Testis (tissue), 5 donors: ENCODE measurements at places on chromosomes 2 and 18.

- DNase-seq = peak; percentile 59
Observed at GRCh38 chr2:149329489-149330126, 779 bp upstream of the LYPD6 start.

DNA sequence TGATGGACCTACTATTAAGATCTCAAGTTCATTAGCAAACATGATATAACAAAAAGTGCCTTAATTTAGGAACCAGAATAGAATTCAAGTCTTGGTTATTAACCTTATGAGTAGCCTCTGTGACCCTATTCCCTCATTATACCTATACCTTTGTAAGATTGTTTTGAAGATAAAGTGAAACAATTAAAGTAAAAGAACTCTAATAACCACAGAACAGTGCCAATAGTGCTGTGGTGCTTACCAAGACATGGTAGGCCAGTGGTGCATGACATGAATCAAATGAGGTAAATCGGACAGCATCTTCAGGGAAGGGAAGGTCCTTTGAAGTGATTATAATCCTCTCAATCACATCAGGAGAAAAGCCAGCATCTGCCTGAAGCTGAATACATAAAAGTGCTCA lies 36.4 kb downstream of the METTL4 start:
- no peak for DNase-seq

DNA sequence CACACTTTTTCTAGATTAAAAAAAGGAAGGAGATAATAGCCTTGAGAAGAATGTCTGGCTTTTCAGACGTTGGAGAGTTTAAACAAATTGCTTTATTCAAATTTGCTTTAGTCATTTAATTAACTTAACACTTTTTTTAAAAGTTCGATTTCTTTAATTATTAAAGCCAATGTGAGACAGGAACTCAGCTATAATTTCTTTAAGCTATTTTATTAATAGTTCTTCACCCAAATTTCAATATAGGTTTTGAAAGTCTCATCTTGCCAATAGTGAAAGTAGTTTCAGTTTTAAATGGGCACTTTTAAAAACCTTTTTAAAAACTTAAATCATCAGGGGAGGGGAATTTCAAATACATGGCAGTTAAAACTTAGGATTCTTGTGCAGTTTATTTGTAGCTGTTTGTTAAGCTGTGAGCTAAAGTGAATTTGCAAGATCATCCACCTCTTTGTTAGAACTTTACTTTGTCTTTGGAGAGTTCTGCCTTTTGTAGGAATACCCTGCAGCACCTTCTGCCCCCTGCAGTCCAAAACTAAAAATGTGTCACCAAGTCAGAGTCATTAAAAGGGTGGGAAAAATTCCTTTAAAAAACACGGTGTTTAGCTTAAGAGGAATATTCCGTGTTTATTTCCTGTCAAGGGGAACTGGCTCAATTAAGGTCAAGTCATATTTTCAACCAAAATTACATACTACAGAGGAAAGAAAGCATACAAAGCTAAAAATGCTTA lies 4.6 kb downstream of the TGIF1 start:
- peak; percentile 71 for DNase-seq

DNA sequence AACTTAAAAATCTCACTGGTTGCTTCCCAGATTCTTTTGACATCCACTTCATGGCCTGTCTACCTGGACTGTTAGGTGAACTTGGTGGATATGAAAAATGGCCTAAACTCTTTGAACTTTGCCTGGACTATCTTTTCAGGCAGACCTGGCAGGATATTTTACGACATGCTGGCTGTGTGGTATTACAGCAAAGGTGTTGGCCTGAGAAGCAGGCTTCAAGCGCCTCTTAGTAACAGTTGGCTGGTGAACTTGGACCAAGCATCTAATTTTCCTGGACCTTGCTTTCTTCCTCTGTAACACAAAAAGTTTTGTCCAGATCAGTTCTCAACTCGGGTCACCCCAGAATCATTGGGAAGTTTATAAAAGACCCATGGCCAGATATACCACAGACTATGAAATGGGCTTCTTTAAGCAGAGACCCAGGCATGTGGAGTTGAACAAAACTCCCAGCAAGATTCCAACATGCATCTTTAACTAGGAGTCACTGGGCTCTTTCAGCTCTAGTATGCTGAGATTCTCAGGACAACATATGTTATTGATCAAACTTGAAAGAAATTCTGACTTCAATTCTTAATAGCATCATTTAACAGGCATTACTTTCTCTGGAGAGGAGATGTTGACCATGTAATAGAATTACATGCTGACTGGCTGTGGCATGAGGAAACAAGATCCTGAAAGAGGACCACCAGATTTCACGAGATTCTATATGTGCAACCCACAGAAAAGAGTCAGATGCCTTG lies 4.4 kb downstream of the LYPD1 start:
- DNase-seq = no peak

DNA sequence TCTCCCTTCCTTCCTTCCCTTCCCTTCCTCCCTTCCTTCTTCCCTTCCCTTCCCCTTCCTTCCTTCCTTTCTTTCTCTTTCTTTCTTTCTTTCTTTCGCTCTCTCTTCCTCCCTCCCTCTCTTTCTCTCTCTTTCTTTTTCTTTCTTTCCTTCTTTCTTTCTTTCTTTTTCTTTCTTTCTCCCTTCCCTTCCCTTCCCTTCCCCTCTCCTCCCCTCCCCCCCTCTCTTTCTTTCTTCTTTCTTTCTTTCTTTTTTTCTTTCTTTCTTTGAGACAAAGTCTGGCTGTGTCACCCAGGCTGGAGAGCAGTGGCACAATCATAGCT lies 34.8 kb downstream of the GATA6 start:
- DNase-seq = no peak

DNA sequence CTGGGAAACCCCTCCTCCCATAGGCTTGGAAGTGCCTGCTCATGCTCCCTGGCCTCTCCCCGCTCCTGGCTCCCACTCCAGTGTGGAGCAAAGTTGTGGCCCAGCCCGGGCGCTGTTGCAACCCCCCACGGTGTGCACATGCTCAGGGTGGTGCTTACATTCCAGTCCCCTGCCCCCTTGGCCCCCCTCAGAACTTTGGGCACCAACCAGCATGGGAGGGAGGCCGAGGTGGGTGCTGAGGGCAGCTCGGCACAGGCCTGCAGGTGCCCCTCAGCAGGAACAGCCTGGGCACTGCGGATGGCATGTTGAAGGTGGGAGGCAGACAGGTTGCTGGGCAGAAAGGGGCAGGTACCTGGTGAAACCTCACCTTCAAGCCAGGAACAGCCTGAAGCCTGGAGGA lies 125.3 kb downstream of the ARHGAP28 start:
- DNase-seq = no peak

GRCh38 chr2:23524261-23524706 lies 139.3 kb downstream of the KLHL29 start:
- peak; percentile 32 for DNase-seq

GRCh38 chr2:149489452-149489851 lies 98.1 kb downstream of the MMADHC start:
- peak; percentile 15 for DNase-seq

GRCh38 chr2:221133941-221134340 lies 438.2 kb downstream of the EPHA4 start:
- no peak for DNase-seq

GRCh38 chr2:109613081-109613921 lies 465 bp downstream of the SEPTIN10 start:
- peak; percentile 56 for DNase-seq

DNA sequence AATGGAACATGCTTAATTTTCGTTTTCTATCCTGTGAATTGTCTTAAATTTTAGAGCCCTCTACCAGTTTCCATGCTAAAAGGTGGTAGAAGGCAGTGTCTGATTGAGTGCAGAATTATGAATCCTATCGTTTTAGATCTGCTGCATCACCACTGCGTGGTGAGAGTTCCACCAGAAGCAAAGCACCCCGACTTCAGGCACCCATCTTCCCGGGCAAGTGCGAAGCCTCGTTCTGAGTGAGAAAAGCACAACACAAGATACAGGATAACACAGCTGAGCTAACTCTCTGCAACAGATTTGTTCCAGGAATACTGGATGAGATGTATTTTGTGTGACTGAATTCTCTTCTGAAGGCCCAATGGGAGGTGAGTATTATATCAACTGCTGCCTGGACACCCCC lies 471.5 kb downstream of the EIPR1 start:
- DNase-seq = no peak

GRCh38 chr2:98803405-98804264 lies 72.7 kb upstream of the MGAT4A start:
- DNase-seq = no peak

DNA sequence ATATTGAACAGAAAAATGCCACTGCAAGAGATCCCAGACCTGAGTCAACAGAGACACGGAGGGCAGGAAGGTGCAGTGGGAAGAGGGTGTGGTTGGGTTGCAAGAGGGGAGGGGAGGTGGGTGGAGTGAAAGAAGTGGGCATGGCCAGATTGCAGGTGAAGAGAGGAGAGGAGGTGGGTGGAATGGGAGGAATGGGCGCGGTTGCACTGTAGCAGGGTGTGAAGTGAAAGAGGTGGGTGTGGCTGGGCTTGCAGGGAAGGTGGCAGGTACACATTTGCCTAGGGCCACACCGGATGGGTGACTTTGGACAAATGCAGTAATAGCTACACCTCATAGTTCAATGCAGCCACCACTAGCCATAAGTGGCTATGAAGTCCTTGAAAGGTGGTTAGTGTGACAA lies 71.1 kb downstream of the DOCK10 start:
- no peak for DNase-seq

- DNase-seq = peak; percentile 88
Observed at GRCh38 chr2:67650291-67651133, 253.4 kb downstream of the ETAA1 start.

DNA sequence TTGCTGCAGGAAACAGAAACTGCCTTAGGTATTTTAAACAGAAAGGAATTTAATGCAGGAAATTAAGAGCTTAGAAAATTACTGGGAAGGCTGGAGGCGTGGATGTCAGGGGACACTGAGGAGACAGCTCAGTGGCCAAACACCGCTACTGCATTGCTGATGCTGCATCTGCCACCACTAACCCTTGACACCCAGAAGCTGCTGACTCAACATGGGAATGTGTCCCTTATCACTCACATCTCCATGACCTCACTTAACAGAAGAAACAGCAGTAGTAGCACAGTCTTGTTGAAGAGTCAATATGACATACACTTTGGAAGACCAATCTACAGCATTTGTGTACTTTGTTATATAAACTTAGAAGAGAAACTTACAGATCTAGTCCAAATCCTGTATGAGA lies 906.1 kb downstream of the SLC4A3 start:
- DNase-seq = no peak

DNA sequence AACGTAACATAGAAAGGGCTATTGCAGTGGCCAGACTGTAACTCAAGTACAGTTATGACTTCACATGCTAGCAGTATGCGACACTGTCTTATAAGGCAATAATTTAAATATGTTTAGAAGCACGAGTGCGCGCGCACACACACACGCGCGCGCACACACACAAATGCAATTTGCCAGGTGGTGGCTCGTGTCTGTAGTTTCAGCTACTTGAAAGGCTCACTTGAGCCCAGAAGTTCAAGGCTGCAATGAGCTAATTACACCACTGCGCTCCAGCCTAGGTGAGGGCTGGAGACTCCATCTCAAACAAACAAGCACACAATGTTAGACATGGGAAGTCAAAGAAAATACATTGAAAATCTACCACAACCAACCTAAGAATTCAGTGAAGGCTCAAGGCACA lies 103.7 kb downstream of the USP34 start:
- no peak for DNase-seq

DNA sequence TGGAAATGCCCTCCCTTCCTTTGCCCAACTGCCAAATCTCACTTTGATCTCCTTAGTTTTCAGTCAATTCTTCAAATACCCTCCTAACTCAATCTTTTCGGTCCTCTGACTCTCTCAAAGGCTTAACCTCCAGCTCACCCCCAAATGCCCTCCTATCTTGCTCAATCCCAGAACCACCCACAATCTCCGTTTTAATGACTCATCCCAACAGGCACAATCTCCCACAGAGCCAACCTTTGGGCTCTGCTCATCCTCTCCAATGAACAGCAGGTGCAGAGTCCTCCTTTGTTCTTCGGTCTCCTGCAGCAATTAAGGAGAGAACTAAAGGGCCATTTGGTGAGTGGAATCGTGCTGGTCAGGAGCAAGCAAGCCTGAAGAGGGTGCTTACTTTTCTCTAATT lies 366.1 kb upstream of the CRIM1 start:
- no peak for DNase-seq

- no peak for DNase-seq
Observed at GRCh38 chr18:69580107-69580506, 179.4 kb downstream of the DOK6 start.

- no peak for DNase-seq
Observed at GRCh38 chr2:190503088-190503487, 31.4 kb downstream of the NEMP2 start.

GRCh38 chr2:47012189-47012588 lies 96.6 kb upstream of the MCFD2 start:
- no peak for DNase-seq

DNA sequence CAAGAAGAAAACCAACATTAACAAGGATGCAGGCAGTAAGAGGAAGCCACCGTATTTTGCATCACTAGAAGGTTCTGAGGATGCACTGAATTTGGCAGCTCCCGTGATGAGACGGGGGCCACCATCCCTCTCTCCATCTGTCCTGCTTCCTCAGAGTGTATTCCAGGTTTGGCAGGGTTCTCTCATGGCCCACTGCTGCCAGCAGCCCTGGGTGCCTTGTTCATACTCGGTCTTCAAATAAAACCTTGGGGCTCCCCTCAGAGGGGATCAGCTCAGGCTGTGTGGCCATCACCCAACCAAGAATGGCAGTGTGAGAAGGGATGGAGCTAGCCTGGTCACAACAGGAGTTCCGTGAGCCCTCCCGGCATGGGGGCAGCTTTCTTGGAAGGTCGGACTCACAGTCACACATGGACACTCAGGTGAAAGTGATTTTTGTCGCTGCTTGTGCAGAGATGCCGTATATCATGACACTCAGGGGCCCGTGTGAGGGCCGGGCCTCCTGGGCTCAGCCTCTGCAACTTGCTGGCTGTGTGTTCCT lies 12.8 kb upstream of the MBP start:
- DNase-seq = peak; percentile 5

GRCh38 chr2:85237849-85238565 lies 89.8 kb downstream of the TGOLN2 start:
- DNase-seq = no peak

DNA sequence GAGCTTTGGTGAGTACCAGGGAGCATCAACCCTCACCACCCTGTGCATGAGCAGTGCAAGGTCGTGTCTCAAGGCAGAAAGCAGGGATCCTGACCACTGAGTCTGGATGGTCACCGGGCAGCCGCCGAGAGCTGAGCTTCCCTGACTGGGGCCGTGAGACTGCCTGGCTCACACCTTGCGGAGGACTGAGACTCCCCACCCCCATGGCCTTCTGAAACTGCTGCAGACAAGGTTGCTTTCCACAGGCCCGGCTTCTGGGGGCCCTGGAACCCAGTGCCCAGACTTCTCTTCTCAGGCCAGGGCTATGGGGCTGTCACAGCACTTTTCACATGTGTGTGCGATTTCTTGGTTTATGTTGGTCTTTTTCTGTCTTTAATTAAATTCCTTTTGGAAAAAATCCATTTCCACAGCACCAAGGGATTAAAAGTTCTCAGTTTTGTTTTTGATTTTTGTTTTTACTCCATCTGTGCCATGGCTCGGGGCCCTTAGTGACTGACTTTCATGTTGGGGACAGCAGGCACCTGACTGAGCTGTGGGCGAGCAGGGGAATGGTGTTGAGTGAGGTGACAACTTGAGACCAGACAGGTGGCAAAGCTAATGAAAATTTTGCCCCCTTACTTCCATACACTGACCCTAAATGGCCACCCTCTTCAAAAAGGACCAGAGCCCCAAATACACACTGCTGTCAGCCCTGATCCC lies 297.9 kb downstream of the CYP26B1 start:
- no peak for DNase-seq
